ENCODE measurements at places on chromosomes 1 and 21. TPM values are rescaled to one million over a fixed set of nuclear protein-coding genes. Genes with fewer than 3 reads are reported as not detected.

- DNase-seq: no peak
Observed at GRCh38 chr1:40831001-40831732, 31.0 kb downstream of the CITED4 start.

DNA sequence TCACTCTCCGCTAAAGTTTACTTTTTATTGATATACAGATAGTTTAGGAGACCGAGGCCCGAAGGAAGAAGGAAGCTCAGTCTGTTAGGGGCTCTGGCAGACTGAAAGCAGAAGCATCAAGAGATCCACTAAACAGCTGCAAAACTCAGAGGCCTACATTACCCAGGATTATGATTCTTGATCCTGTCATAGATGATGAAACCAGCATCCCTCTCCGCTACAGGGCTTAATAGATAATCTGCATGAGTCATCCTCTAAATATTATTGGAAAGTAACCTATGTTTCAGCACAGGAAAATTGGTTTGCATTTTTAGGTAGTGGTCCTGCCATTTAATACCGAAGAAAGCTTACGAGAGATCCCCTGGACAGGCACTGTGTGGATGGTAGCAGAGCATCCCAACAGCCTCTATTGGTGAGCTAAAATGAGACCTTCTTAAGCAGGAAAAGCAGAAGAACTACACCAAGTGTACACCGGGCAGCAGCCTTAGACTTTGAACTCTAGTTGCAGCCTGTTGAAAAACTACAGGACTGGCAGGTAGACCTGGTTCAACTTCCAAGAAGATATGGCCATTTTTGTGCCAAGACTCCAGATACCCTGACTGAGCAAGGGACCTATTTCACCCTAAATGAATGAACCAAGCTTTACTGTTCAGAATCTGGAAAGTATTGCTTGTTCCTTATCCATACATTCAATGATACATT, 6.8 kb downstream of the CASQ2 start:
- no peak for DNase-seq

DNA sequence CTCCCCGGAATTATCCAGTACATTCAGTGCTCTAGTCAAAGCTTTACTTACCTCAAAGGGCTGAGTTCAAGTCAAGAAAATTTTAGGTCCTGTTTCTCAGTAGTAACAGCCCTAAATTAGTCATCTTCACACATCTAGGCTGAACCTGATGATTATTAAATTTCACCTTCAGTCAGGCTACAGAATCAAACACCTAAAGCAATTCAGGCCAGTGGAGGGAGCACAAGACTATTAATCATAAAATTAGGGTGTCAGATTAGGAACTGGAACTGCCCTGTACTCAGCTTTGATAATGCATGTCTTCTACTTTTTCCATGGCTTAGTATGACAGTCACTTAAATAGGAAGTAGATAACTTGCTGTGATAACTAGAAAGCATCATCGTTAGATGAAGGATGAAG, 28.4 kb upstream of the BCAS2 start:
- no peak for DNase-seq

DNA sequence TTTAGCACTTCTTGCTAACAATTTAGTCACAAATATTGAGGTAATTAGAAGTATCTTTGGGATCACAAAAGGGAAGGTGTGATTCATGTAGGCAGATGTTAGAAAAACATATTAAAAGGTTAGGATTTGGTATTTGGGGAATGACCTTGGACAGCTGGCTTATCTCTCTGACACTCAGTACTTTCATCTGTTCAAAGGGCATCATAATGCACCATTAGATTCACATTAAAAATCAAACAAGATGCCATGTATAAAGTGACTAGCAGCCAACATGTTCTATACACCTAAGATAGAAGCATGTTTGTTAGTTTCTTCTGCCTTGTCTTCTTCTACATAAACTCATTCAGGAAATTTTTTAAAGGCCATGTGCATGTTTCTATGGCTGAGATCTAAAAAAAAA, 56.5 kb upstream of the ESRRG start:
- DNase-seq: no peak

- no peak for DNase-seq
Observed at GRCh38 chr1:205577874-205578658, 53.7 kb downstream of the ELK4 start.

GRCh38 chr1:58950897-58951296, 167.1 kb upstream of the JUN start:
- no peak for DNase-seq

GRCh38 chr21:45303751-45304475, 16.2 kb upstream of the POFUT2 start:
- DNase-seq: no peak

- no peak for DNase-seq
Observed at GRCh38 chr21:17455028-17455353, 57.9 kb upstream of the CXADR start.

DNA sequence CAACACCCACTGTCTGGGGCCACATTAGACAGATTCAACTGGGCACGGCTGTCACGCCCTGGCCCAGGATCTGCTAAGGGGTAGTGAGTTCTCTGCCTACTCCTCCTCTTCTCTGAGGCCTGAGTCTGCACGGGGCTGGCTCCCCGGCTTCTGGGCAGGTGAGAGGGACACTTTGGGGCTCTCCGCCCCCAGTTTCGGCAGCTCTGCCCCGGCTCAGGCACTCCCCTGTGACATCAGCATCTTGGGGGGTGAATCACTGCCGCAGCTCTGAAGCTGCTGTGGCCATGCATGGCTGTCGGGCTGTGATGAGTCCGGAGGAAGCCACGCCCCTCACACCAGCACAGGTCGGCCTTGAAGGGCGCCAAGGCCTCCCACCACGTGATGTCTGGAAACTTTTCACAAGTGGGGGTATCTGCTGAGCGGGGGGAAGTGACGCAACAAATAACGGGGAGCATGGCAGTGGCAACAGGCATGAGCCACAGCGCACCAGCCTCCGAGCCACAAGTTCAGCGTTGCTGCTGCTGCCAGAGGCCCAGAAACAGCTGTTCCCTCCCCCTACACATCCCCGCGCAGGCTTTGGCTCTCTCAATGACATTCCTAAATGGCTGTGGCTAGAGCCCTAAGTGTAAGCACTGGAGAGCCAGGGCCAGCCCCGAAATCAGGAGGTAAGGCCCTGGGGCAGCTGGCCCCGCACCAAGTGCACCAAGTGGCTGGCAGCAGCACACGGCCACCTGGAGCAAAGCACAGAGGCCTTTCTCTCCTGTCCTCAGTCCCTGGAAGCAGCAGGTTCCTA, 26.3 kb downstream of the ZBTB17 start:
- peak; percentile 49 for DNase-seq

DNA sequence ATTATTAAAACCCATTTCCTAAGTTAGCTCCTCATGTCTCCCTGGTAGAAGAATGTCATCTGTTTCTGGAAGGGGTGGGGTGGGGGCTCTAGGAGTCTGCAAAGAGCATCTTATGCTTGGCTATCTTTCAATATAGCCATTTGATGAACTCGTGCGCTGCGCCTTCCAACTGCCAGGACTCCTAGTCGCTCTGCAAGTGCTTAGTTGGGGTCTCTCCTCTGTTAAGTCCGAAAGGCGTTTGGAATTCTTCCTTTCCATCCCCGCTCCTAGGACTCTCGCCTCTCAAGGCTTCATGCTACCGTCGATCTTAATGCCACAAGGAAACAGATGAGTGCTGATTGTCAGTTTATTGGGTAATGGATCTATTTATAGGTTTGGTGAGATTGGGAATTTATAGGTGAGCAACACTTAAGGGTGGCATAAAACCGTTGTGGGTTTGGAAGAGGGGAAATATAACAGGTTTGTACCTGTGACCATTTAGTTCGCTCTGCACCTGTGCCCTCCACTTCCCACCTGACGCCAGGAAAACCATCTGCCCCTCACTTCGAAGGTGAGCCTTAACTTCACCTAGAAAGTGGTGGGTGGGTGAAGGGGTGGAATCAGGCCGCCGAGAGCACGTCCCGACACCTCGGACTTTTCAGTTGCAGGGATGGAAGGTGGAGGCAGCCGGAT, 1.1 kb downstream of the KCNH1 start:
- DNase-seq: no peak

GRCh38 chr1:201016943-201017827, 6.3 kb downstream of the KIF21B start:
- no peak for DNase-seq

DNA sequence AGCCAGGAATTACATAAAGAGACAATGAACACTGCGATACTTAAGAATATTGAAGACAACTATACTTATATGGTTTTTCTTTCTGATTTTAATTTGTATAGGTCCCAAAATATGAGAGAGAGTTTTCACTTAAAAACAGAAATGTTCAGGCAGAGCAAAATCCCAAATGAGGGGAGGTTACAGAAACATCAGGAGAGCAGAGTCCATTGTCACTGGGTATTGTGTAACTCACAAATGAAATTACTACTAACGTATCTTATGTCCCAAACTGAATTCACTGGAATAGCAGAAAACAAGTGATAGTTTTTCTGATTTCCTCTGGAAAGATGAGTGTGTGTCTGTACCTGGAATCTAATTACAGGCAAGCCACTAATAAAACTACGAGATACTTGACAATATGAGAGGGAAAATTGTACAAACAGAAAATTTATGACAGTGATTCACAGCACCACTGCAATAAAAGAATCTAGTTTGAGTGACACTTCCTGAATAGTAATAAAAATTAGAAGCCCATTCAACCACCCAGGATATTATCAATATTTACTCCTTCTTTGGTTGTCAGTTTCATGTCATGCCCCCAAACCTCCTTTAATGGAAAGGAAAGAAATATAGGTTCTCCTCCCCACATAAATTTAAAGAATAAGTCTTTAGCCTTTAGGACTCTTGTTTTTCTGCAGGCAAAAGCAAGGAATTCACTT, 522.6 kb downstream of the ADGRL2 start:
- DNase-seq: no peak

- DNase-seq: no peak
Observed at GRCh38 chr1:232508130-232508701, 121.7 kb downstream of the SIPA1L2 start.

GRCh38 chr1:58648842-58649241, 51.0 kb downstream of the MYSM1 start:
- DNase-seq: no peak

DNA sequence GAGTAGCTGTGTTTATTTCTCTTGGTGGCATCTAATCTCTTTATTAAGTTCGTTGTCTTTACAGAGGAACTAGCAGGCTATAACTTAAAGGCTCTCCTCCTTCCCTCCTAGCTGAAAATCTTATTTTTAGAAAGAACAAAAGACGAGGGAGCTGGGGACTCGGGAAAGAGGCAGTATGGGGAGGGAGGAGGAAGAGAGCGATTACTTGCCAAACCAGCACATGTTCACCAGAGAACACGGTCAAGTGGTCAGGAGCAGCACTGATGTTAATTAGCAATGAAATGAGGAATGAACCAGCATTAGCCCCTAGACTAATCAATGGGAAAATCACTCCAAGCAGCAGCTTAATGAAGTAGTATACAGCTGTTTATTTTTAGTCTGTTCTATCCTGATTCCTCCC, 171.3 kb upstream of the ESRRG start:
- no peak for DNase-seq

DNA sequence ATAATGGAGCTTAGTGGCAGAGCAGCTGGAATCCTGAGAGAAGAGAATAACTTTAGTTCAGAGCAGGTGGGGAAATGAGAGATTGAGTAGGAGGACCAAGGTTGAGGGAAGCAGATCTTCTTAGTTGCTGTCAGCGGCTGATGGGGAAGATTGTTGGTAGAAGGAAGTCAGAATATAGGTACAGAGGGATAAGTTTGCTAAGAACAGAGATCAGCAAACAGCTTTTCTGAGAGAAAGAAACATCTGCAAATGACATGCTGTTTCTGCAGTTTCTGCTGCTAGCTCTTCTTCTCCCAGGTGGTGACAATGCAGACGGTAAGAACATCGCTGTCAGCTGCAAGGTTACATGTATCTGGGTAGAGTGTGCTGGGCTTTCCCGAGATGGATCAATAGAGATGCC, at the start of gene CD1C:
Gene CD1C, plus strand, starts transcription at position 113 of the 400 bp plus-strand sequence. Its CDS starts 142 bp downstream, at position 255.
- no peak for DNase-seq

DNA sequence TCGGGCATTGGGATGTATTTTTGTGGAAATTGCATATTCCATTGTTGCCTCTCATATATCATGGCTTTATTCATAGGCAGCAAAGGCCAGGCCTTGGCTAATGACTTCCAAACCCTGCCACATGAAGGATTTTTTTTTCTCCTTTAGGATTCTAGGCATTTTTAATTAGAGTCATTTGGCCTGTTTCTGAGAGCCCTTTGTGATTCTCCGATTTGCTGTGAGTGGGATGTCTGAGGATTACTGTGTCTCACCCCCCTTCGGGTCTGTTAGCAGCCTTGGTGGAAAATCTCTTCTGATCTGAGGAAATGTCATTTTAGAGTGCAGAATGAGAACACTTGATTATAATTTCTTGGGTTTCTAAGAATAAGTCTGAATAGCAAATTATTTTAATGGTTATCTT, 253.5 kb downstream of the NTNG1 start:
- no peak for DNase-seq

GRCh38 chr1:244709076-244709475, 56.1 kb downstream of the DESI2 start:
- DNase-seq: no peak

DNA sequence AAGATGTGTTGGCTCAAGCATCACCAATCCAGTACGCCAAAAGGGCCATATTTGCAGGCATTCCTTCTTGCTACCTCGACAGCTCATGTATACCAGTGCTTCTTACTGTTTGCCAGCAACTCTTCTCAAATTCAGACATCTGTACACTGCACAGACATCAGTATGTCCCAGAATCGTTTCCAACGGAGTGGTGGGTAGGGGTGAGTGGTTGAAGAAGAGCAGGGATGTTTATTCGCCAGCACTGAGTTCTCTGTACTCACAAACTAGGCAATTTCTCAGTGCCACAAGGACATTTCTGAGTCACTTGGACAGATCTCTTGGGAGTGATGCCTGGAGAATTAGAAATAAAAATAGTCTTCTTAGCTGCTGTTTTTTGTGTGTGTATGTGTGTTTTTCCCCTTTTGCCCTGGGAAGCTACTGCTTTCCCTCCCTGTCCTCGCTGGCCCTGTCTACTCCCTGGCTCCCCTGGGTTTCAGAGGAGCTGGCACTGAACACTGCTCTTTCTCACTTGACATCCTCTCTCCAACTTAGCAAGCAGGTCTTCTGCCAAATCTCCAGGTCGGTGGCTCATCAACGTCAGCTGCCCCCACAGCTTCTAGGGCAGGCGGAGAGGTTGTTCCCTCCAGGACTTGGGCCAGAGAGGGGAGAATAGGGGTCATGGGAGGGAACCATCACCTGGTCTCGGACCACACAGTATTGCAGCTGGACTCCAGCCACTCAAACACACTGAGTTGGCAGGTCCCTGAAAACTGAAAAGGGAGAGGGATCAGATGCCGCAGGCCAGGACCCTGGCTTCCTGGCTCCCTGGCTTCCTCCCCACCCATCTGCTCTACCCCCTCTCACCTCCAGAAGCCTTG, 90.5 kb downstream of the NMNAT2 start:
- no peak for DNase-seq

The ANGPTL7 gene
- polyA plus RNA-seq: not detected

The KRTAP21-3 gene
- not detected for polyA plus RNA-seq

The RIPPLY3 gene
- polyA plus RNA-seq: 3.0 TPM

The CASQ1 gene
- polyA plus RNA-seq: 0.33 TPM

The PERM1 gene
- polyA plus RNA-seq: 0.13 TPM

The CFHR5 gene
- polyA plus RNA-seq: not detected

The LCE3E gene
- not detected for polyA plus RNA-seq

The REN gene
- polyA plus RNA-seq: 80.3 TPM

The ITPKB gene
- 20.2 TPM for polyA plus RNA-seq

The MCOLN3 gene
- polyA plus RNA-seq: 27.1 TPM

The PPIAL4G gene
- polyA plus RNA-seq: 0.09 TPM

The NTMT2 gene
- polyA plus RNA-seq: not detected

The FMO2 gene
- polyA plus RNA-seq: 0.46 TPM

The SZT2 gene
- 21.6 TPM for polyA plus RNA-seq

The SGIP1 gene
- 10.8 TPM for polyA plus RNA-seq

The UTS2 gene
- polyA plus RNA-seq: 0.24 TPM

The SHE gene
- polyA plus RNA-seq: 12.3 TPM

The ALX3 gene
- polyA plus RNA-seq: not detected

Data from renal cortex interstitium (tissue), 15 donors.